ENCODE measurements at places on chromosomes 5 and 9.

- DNase-seq = no peak
These were observed 210.5 kb downstream of the SNX18 start for GRCh38 chr5:54727874-54728587.

GRCh38 chr5:95840956-95841705, 18.6 kb upstream of the GLRX start:
- DNase-seq = no peak

DNA sequence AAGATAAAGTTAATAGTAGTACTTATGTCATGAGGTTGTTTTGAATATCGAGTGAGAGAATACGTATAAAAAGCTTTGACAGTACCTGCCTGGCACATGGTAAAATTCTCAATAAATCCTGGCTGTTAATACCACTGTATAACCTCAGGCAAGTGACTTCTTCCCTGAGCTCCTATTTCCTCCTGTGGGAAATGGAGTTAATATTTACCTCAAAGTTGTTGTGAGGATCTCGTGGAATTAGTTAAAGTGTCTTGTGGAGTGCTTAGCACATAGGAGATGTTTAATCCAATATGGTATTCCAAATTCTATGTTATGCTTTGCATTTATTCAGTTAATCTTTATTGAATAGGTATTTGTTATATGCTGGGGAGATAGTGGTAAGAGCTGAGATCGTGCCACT, 18.5 kb downstream of the FOCAD start:
- DNase-seq = no peak

GRCh38 chr5:136155761-136156160, 23.1 kb downstream of the SMAD5 start:
- no peak for DNase-seq

- DNase-seq = no peak
These were observed 23.4 kb upstream of the ZBTB43 start for GRCh38 chr9:126781186-126782052.

- DNase-seq = no peak
These were observed 1032.7 kb downstream of the NR2F1-AS1 start for GRCh38 chr5:92548346-92548745.

DNA sequence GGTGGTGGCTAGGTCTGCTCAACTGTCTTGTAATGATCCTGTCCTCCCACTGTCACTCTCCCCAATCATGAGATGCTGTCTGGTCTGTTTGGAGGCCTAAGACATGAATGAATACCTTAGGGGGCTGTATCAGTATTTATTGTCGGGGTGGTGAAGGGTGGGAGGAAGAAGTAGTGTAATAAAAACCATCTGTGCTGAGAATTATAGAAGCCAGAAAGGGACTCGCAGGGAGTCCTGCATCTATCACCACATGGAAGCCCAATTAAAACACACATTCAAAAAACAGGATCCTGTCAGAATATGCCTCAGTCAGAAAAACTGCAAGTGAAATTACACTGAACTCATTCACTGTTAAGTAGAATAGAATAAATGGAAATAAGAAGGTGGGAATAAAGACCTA, 1134.3 kb upstream of the C9orf72 start:
- DNase-seq = no peak

DNA sequence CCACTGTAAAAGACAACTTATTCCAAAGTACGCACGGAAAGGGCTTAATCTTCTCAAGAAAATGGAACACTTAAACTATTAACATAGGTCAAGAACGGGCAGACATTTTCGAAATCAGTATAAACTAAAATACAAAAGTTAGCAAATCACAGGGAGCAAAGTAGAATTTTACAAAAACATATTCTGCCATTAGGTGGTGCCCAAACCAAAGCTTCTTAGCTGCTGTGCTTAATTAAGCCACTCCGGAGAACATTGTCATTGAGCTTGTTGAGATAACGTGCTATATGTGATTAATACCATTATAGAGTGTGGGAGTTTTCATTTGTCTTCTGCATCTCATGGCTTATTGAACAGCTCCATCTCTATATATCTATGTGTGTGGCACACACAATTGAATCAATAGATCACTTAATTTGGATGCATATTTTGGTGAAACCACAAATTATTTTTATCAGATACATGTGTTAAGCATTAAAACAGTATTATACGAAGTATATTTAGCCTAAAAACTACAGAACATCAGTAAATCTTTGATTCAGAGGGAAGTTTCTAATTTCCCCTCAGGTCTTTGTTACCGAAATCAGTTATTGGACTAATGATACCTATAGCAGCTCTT, 23.4 kb downstream of the UBLCP1 start:
- DNase-seq = peak; percentile 16

GRCh38 chr9:82021198-82021597, 32.6 kb downstream of the SPATA31D1 start:
- DNase-seq = no peak
